ENCODE measurements at places on chromosomes 16 and 17. TPM values are rescaled to one million over a fixed set of nuclear protein-coding genes. Genes with fewer than 3 reads are reported as not detected.

SYT17 gene
- polyA plus RNA-seq: 0.30 TPM

- no peak for DNase-seq
Observed at GRCh38 chr16:77767211-77767610, 21.2 kb upstream of the VAT1L start.

DNA sequence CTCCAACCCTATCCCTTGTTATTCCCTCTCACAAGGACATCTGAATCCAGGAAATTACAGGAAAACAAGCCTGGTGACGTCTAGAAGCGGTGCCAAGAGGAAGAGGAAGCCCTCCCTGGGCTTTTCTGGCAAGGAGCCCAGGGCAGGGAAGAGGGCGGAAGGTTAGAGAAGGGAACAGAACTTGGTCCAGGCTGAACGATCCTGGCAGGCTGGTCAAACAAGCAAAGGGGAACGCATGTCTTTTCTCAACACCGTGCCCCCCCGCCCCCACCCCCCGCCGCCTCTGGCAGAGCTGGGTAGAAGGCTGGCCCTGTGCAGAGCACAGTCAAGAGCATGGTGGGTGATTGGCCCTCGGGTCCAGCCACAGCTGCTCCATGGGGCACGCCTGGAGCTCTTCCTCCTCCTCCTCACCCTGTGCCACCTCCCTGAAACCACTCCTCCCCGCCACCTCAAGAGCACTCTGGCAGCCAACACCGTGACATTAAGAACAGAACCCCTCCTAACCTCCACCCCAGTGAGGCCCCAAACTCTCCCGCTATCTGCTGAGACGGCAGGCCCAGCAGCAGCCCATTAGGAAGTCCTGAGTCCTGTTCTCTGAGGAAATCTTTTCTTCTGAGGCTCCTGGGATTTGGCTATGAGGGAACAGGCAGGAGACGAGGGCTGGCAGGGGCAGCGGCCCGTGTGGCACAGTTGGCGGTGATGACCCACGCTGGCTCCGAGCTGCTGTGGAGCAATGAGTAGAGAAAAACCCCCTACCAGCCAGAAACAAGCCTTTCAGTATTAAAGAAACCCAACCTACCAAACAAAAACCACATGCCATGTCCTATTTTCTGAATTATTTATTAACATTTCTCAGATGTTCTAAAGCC is 7.3 kb downstream of the C16orf86 start:
- peak; percentile 71 for DNase-seq

DNA sequence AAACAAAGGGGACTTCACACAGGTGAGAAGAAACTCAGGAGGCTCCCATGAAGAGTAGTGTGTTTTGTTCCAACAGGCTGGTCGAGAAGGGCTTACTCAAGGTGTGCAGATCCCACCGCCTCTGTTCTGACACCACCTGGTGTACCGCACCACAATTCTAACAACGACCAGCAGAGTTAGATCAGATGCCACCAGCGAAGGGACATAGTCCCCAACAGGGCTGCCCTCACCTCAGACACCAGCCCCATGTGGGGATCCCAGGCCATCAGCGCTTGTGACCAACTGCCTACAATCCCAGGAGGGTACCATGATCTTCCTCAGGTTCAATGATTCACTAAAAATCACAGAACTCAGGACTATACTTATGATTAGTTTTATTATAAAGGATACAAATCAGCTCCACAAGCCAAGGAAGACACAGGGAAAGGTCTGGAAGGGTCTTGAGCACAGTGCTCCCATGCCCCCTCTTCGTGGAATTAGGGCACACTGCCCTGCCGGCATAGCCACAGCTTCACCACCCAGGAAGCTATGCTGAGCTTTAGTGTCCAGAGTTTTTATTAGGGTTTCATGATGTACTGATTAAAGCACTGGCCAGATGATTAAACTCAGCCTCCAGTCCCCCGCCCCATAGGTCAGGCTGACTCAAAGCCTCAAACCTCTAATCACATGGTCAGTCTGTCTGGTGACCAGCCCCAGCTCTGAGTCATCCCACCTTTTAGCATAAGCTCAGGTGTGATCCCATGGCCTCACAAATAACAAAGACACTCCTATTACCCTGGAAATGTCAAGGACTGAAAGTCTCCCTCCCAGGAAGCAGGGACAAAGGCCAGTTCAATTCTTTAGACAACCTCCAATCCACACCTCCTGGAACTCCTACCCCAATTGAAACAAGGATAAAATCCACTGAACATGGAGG is 26.0 kb downstream of the TRIM25 start:
- DNase-seq: no peak

PTGES3L gene
- polyA plus RNA-seq: 44.7 TPM

Data from psoas muscle (tissue), 8 donors.